ENCODE measurements at places on chromosomes 4 and X.

- DNase-seq = no peak
Measured at GRCh38 chrX:72080800-72081199, 50.9 kb downstream of the RTL5 start.

- no peak for DNase-seq
Measured at GRCh38 chrX:19595043-19595677, 79.9 kb upstream of the MAP3K15 start.

DNA sequence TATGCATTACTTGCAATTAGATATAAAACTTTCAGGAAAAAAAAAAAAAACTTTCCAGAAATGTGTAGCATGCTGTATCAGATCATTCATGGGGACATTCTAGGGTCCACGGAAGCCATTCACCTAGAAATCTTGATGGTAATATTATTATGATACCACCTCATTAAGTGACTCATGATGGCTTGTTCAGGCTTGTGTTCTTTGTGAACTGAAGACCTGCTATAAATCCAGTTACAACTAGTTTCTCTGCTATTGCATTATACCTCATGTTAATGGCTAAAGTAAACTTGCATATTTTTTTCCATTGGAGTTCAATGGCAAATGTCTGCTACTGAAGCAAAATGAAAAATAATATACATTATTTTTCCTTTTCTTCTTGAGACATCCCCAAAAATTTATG is 35.3 kb upstream of the PTPN13 start:
- DNase-seq = no peak

GRCh38 chr4:109185951-109186350 is 116.5 kb downstream of the COL25A1 start:
- DNase-seq = no peak

All from liver (tissue), 10 donors.